Peyer's patch (tissue), 4 donors: ENCODE measurements at places on chromosomes 12 and 14. TPM values are rescaled to one million over a fixed set of nuclear protein-coding genes. Genes with fewer than 3 reads are reported as not detected.

DNA sequence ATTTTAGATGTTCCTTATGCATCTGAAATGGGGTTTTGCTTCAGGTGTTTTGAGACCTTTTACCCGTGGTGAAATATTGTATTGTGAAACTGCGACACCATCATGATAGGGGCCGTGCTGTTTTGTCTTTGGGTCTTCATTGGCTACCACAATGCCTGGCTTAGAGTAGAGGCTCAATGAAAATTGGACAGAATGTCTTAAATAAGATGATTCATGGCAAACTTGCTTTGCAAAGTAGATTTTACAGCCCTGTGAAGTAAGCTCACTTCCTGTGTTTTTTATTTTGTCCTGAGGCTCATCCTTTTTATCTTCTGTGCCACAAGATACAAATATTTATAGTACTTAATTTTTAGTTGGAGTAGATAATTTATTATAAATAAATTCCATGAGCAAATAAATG lies 111.3 kb upstream of the FRMD6 start:
- no peaks in the 10 kb centered on the region for H3K27me3 ChIP-seq
- no peaks in the 10 kb centered on the region for H3K4me1 ChIP-seq
- H3K4me3 ChIP-seq, result no peak overlapping the region
- no peak overlapping the region for H3K27ac ChIP-seq
- H3K36me3 ChIP-seq, result no peaks in the 10 kb centered on the region
- no peak for DNase-seq

DNA sequence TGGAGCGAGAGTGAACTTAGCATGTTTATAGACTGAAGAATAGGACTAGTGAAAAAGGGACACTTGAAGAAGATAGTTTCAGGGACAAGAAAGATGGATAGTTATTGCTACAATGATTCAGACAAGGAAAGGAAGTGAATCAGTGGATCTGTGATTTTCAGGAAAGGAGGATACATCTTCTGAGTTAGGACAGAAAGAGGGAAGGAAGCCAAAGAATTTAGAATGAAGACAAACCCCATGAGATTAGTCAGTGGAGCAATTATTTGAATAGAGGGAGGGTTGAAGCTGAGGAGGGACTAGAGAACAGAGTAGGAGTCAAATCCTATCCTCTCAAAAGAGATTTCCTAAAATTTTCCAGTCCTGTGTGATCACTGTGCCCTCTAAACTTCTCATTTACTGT lies 282.7 kb downstream of the AKAP6 start:
- no peaks in the 10 kb centered on the region for H3K36me3 ChIP-seq
- no peak for DNase-seq
- no peak overlapping the region for H3K27ac ChIP-seq

- no peaks in the 10 kb centered on the region for H3K36me3 ChIP-seq
- H3K27ac ChIP-seq, result no peak overlapping the region
- H3K4me3 ChIP-seq, result no peak overlapping the region
- no peaks in the 10 kb centered on the region for H3K4me1 ChIP-seq
These were observed 171.4 kb downstream of the KITLG start for GRCh38 chr12:88408823-88409222.

GRCh38 chr14:92991536-92991935 lies 68.6 kb downstream of the CHGA start:
- peaks cover 7% of the 10 kb centered on the region for H3K4me1 ChIP-seq
- H3K27me3 ChIP-seq, result no peaks in the 10 kb centered on the region
- H3K36me3 ChIP-seq, result peaks cover 31% of the 10 kb centered on the region
- no peak overlapping the region for H3K27ac ChIP-seq
- no peak overlapping the region for H3K4me3 ChIP-seq

GRCh38 chr12:46164186-46164761 lies 104.6 kb downstream of the SLC38A1 start:
- H3K27me3 ChIP-seq, result no peaks in the 10 kb centered on the region
- no peak overlapping the region for H3K27ac ChIP-seq
- no peaks in the 10 kb centered on the region for H3K4me1 ChIP-seq
- no peak overlapping the region for H3K4me3 ChIP-seq
- DNase-seq, result no peak
- H3K36me3 ChIP-seq, result no peaks in the 10 kb centered on the region

- no peaks in the 10 kb centered on the region for H3K4me1 ChIP-seq
- no peaks in the 10 kb centered on the region for H3K36me3 ChIP-seq
- H3K27ac ChIP-seq, result no peak overlapping the region
- no peak overlapping the region for H3K4me3 ChIP-seq
- H3K27me3 ChIP-seq, result no peaks in the 10 kb centered on the region
These were observed 7.0 kb downstream of the FZD10 start for GRCh38 chr12:130169256-130169655.

- H3K4me1 ChIP-seq, result no peaks in the 10 kb centered on the region
- H3K27me3 ChIP-seq, result no peaks in the 10 kb centered on the region
- no peaks in the 10 kb centered on the region for H3K36me3 ChIP-seq
- H3K4me3 ChIP-seq, result no peak overlapping the region
- no peak for DNase-seq
These were observed 9.8 kb upstream of the SIX1 start for GRCh38 chr14:60658909-60659585.

DNA sequence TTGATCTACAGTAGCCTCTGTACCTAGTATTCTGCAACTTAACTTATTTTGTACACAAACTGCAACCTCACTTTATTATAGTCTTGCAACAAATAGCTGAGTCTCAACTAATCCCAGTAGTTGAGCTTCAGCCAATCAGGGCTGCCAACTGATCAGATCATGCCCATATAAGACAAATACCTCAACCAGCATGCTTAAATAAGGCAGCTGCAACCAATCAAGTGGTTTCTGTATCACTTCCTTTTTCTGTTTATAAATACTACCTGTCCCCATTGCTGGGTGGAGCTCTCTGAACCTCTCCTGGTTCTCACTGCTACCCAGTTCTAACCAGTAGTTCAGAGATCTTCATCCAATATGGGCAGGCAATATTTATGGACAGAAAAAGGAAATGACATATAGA lies 248.5 kb upstream of the FBXO33 start:
- H3K27me3 ChIP-seq, result no peaks in the 10 kb centered on the region
- no peak for DNase-seq
- no peaks in the 10 kb centered on the region for H3K4me1 ChIP-seq
- no peak overlapping the region for H3K4me3 ChIP-seq
- no peak overlapping the region for H3K27ac ChIP-seq

DNA sequence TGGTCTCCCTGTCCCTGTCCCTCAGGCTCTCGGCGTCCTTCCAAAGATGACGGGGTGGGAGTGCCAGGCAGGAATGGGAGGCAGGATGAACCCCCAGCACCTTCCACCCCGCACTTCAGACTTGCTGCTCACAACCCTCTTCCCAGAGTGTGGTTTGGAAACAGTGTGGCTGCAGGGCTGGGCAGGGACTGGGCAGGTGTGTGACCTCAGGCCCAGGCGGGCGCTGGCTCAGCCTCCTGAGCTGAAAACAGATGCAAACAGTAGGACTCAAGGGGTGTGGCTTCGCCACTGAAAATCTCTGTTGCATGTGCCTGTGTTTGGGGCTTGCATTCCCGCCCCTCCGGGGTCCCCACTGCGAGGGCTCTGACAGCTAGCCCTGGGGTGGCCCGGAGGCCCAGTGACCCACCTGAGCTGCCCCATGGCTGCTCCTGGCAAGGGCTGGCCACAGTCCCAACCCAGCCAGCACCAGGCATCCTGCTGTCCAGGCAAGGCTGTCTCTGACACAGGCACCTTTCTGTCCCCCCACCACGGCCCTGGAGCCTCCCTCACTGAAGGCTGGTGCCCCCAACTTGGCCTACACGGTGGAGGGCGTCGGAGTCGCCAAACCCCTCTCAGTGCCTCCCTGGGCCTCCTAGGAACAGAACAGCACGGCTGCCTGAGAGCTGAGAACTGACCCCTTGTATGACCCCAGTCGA lies 46.1 kb downstream of the BEGAIN start:
- H3K4me1 ChIP-seq, result no peaks in the 10 kb centered on the region
- no peak overlapping the region for H3K27ac ChIP-seq
- H3K4me3 ChIP-seq, result no peak overlapping the region
- no peaks in the 10 kb centered on the region for H3K36me3 ChIP-seq
- DNase-seq, result peak; percentile 40
- no peaks in the 10 kb centered on the region for H3K27me3 ChIP-seq

DNA sequence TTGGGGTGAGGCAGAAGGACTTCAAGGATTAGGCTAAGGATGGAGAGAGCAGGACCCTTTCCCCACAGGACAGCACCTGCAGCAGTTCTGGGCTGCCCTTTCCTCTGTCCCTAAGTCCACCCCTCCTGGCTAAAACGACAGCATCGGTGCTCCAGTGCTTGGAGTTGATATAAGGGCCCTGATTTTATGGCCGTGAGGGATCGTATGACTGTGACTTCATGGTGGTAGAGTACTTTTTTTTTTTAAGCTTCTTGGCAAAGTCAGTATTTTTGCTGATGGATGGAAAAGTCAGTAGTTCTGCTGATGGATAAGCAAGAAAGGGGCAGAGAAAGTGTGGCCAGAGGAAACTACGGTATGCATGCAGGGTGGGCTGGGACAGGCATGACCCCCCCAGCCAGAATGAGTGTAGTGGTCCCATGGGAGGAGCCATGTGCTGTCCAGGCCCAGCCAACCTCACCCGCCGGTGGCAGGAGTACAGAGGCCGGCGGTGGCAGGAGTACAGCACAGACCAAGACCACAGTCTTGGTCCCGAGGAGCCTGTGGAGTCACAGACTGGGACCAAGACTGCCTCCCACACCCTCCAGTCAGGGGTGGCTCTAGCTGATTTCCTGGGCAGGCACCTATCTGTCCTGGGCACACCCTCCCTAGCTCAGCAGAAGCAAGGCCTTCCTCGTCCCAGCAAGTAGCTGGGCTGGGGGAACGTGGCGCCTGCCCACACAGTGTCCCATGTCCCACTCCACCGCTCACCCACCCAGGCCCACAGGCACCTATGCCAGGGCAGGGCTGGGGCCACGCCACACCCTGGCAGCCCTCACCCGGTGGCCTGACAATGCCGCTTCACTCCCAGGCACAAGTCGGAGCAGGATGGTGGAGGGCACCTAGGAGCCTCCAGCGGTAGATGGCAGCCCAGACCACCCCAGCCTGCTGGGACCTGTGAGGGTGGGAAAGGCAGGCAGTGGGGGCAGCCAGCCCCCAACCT lies 46.3 kb downstream of the CCDC88C start:
- no peak overlapping the region for H3K4me3 ChIP-seq
- no peaks in the 10 kb centered on the region for H3K36me3 ChIP-seq
- DNase-seq, result no peak
- H3K27me3 ChIP-seq, result no peaks in the 10 kb centered on the region

DNA sequence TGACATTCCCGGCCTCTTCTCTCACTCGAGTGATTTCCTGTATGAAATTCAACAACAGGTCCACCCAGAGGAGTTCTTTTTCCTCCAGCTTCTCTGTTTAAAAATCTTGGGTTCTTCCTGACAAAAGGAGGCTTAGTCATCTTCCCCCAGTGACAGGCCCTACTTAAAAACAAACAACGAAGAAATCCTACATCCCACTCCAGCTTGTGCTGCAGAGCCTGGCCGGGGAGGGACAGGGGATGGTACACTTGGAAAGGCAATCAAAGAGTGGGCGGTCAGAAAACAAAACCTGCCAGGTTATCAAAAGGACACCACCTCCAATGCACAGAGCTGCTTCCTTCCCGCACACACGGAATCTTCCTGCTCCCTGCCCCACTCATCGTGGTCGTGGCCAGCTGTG lies 101.3 kb downstream of the CACNA1C start:
- no peak overlapping the region for H3K27ac ChIP-seq
- H3K27me3 ChIP-seq, result no peaks in the 10 kb centered on the region
- DNase-seq, result no peak
- no peaks in the 10 kb centered on the region for H3K36me3 ChIP-seq

GRCh38 chr14:30299915-30300314 lies 259.0 kb upstream of the G2E3 start:
- H3K36me3 ChIP-seq, result no peaks in the 10 kb centered on the region
- no peak overlapping the region for H3K27ac ChIP-seq
- no peaks in the 10 kb centered on the region for H3K27me3 ChIP-seq
- no peaks in the 10 kb centered on the region for H3K4me1 ChIP-seq
- no peak overlapping the region for H3K4me3 ChIP-seq
- DNase-seq, result no peak

- H3K27ac ChIP-seq, result no peak overlapping the region
- DNase-seq, result no peak
- no peaks in the 10 kb centered on the region for H3K4me1 ChIP-seq
- H3K36me3 ChIP-seq, result no peaks in the 10 kb centered on the region
These were observed 9.3 kb upstream of the ESR2 start for GRCh38 chr14:64303471-64303917.

DNA sequence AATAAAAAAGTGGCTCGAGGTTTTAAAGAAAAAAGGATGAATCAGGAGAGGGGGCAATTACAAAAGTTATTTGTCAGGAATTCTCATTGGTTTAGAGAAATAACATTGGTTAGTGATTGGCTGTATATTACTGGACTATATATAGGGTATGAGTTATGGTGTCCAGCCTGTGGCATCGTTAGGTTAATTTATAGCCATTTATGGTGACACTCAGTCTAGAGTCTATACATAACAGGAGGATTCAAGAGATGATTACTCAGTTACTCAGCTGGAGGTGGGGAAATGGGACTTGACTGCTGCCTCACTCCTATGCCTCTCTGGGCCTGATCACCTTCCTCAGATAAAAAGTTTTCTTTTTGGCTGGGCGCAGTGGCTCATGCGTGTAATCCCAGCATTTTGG lies 25.6 kb upstream of the NFYB start:
- no peak overlapping the region for H3K27ac ChIP-seq
- no peaks in the 10 kb centered on the region for H3K27me3 ChIP-seq
- no peak for DNase-seq
- H3K4me3 ChIP-seq, result no peak overlapping the region

- H3K36me3 ChIP-seq, result peaks cover 33% of the 10 kb centered on the region
- H3K4me3 ChIP-seq, result no peak overlapping the region
- no peaks in the 10 kb centered on the region for H3K27me3 ChIP-seq
- H3K4me1 ChIP-seq, result no peaks in the 10 kb centered on the region
- DNase-seq, result no peak
These were observed 31.5 kb downstream of the DEGS2 start for GRCh38 chr14:100127853-100128455.

DNA sequence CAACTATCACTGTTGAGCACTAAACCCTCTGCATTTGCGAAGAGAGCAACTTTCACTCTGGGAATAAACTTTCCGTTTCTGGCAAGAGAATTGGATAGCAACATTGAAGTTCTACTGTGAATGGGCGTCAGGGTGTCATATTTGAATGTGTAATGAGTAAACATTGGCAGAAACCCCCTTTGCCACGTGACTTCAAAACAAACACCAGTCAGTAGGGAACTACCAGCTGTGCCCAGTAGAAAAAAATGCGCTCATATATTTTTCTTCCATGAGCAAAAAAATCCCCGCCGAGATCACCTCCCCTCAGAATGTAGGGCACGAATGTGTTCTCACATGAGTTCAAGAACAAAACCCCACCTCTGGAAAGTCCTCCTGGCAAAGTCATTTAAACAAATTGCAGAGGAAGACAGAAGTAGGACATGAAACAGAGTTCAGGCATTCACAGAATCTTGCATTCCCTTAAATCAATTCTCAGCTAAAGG lies 80.6 kb downstream of the BTG1 start:
- no peak for DNase-seq
- no peak overlapping the region for H3K4me3 ChIP-seq
- H3K4me1 ChIP-seq, result peaks cover 6% of the 10 kb centered on the region
- H3K27me3 ChIP-seq, result no peaks in the 10 kb centered on the region

GCH1 gene
- 29.2 TPM for total RNA-seq

FCF1 gene
- 7.5 TPM for total RNA-seq

WSCD2 gene
- not detected for total RNA-seq

CPNE8 gene
- 4.4 TPM for total RNA-seq

DAO gene
- total RNA-seq, result not detected

ETFRF1 gene
- total RNA-seq, result 27.0 TPM

PLD4 gene
- not detected for total RNA-seq

GPD1 gene
- 409 TPM for total RNA-seq

MYRFL gene
- 60.1 TPM for total RNA-seq

MMP19 gene
- total RNA-seq, result 3.3 TPM

INHBE gene
- total RNA-seq, result not detected

APOF gene
- not detected for total RNA-seq

OTX2 gene
- not detected for total RNA-seq

MARCHF9 gene
- total RNA-seq, result 10.0 TPM

ABCD2 gene
- not detected for total RNA-seq
